CD4-positive, alpha-beta T cell (primary cell): ENCODE measurements at places on chromosomes 1 and 21. TPM values are rescaled to one million over a fixed set of nuclear protein-coding genes. Genes with fewer than 3 reads are reported as not detected.

LYPLA2 gene
- 37.4 TPM for total RNA-seq

- no peaks in the 10 kb centered on the region for H3K27me3 ChIP-seq
- no peaks in the 10 kb centered on the region for H3K36me3 ChIP-seq
- H3K4me1 ChIP-seq: peaks cover 51% of the 10 kb centered on the region
- H3K4me3 ChIP-seq: no peak overlapping the region
- no peak for DNase-seq
- H3K27ac ChIP-seq: peak overlapping the region; percentile 95
These were observed 10.3 kb upstream of the LMNA start for GRCh38 chr1:156104065-156104810.

DNA sequence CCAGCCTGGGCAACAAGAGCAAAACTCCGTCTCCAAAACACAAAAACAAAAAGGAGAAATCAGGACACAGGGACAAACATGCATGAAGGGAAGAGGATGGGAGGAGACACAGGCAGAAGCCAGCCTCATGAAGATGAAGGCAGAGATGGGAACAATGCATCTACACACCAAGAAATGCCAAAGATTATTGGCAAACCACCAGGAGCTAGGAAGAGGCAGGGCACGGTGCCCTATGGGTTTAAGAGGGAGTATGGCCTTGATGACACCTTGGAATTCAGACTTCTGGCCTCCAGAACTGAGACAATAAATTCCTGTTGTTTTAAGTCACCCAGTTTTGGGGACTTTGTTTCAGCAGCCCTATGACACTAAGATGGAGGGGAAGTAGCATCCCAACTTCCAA is 5.2 kb downstream of the TMPRSS3 start:
- peaks cover 37% of the 10 kb centered on the region for H3K4me1 ChIP-seq
- H3K27ac ChIP-seq: no peak overlapping the region
- H3K27me3 ChIP-seq: no peaks in the 10 kb centered on the region
- DNase-seq: no peak

DNA sequence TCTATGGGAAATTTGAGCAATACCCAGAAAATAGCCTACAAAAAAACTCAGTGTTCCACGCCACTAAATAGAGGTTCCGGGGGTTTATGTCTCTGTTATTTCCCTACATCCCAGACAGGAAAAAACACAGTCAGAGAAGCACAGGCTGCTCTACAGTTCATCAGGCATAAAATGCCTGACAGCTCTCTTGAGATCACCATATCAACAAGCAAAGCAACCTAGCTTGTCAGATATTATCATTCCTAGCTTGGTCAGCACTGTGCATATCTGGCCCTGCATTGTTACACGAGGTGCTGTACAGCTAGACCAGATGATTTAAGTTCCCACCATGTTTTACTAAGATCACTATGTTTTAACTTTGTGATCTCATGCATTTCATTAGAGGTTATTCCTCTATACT is 172.6 kb downstream of the PTPRC start:
- DNase-seq: no peak
- H3K4me3 ChIP-seq: no peak overlapping the region
- H3K36me3 ChIP-seq: no peaks in the 10 kb centered on the region
- H3K27ac ChIP-seq: no peak overlapping the region
- no peaks in the 10 kb centered on the region for H3K27me3 ChIP-seq

GRCh38 chr1:210496063-210496462 is 167.4 kb downstream of the HHAT start:
- H3K27me3 ChIP-seq: no peaks in the 10 kb centered on the region
- H3K27ac ChIP-seq: no peak overlapping the region
- no peaks in the 10 kb centered on the region for H3K36me3 ChIP-seq

GRCh38 chr1:119981986-119982815 is 85.9 kb upstream of the ADAM30 start:
- no peak overlapping the region for H3K27ac ChIP-seq
- no peak for DNase-seq
- H3K36me3 ChIP-seq: peaks cover 13% of the 10 kb centered on the region
- H3K27me3 ChIP-seq: no peaks in the 10 kb centered on the region
- H3K4me1 ChIP-seq: no peaks in the 10 kb centered on the region
- H3K4me3 ChIP-seq: no peak overlapping the region

DNA sequence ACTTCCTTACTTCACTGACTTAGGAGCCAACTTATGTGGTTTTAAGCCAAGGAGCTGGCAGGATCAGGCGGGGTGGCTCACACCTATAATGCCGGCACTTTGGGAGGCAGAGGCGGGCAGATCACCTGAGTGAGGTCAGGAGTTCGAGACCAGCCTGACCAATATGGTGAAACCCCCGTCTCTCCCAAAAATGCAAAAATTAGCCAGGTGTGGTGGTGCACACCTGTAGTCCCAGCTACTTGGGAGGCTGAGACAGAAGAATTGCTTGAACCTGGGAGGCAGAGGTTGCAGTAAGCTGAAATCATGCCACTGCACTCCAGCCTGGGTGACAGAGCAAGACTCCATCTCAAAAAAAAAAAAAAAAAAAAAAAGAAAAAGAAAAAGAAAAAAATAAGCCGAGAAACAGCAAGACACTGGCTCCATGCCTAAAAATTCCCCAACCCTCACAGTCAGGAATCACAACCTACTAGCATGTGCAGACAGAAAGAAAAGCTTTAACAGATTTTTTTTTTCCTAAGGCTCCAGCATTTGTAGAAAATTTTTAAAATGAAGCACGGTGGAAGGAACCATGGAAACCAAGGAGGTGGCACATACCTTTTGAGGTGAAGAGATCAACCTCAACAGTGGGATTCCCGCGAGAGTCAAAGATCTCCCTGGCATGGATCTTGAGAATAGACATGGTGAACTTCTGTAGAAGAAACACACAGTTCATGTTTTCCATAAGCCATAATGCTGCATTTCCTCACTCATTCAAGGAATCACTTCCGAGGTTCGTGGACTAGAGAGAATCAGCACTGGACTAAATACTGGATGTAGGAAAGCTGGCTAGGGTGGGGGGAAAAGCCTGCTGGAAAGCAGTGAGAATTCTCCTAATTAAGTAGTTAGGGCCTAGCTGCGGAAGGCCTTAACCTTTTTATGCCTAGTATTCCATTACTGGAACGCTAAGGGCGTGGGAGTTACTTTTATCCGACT is 4.0 kb downstream of the ENO1 start:
- no peak overlapping the region for H3K27ac ChIP-seq
- H3K4me1 ChIP-seq: peaks cover 82% of the 10 kb centered on the region
- no peak overlapping the region for H3K4me3 ChIP-seq
- H3K36me3 ChIP-seq: peaks cover 67% of the 10 kb centered on the region
- H3K27me3 ChIP-seq: no peaks in the 10 kb centered on the region
- DNase-seq: no peak

DNA sequence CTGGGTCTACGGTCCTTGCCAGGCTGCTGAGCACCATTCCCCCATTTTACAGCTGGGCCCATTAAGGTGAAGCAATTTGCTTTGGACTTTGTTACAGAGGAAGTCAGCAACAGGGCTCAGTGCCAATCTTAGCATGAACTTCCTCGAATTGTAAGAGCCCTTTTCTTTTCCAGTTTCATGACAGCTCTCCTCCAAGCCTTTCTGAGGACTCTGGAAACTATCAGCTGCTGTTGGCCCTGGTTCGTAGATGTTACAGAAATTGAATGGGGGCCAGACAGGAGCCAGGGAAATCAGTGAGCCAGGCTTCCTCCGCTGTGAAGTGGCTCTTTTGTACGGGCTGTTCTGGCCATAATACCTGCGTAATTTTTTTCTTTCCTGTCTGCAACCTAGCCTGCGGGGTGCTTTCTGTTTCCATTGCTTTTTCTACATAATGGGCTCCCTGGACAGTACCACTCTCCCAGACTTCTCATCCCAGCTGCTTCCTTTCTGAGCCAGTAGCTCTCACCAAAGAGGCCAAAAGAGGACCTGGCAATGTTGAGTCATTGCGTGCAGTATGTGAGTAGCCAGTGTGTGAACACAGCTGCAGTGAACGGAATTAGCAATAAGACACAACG is 386.3 kb downstream of the DISC1 start:
- H3K27me3 ChIP-seq: no peaks in the 10 kb centered on the region
- H3K4me1 ChIP-seq: no peaks in the 10 kb centered on the region
- H3K36me3 ChIP-seq: no peaks in the 10 kb centered on the region
- no peak overlapping the region for H3K27ac ChIP-seq

GRCh38 chr1:113325022-113325421 is 65.3 kb upstream of the MAGI3 start:
- H3K27ac ChIP-seq: no peak overlapping the region
- no peaks in the 10 kb centered on the region for H3K36me3 ChIP-seq
- DNase-seq: no peak

GRCh38 chr1:65208563-65208973 is 60.6 kb downstream of the AK4 start:
- no peak overlapping the region for H3K27ac ChIP-seq
- no peak overlapping the region for H3K4me3 ChIP-seq
- no peak for DNase-seq

- H3K27me3 ChIP-seq: no peaks in the 10 kb centered on the region
- no peaks in the 10 kb centered on the region for H3K4me1 ChIP-seq
- H3K4me3 ChIP-seq: no peak overlapping the region
- H3K27ac ChIP-seq: no peak overlapping the region
- no peak for DNase-seq
These were observed 25.4 kb upstream of the KIAA0040 start for GRCh38 chr1:175217721-175218531.

DNA sequence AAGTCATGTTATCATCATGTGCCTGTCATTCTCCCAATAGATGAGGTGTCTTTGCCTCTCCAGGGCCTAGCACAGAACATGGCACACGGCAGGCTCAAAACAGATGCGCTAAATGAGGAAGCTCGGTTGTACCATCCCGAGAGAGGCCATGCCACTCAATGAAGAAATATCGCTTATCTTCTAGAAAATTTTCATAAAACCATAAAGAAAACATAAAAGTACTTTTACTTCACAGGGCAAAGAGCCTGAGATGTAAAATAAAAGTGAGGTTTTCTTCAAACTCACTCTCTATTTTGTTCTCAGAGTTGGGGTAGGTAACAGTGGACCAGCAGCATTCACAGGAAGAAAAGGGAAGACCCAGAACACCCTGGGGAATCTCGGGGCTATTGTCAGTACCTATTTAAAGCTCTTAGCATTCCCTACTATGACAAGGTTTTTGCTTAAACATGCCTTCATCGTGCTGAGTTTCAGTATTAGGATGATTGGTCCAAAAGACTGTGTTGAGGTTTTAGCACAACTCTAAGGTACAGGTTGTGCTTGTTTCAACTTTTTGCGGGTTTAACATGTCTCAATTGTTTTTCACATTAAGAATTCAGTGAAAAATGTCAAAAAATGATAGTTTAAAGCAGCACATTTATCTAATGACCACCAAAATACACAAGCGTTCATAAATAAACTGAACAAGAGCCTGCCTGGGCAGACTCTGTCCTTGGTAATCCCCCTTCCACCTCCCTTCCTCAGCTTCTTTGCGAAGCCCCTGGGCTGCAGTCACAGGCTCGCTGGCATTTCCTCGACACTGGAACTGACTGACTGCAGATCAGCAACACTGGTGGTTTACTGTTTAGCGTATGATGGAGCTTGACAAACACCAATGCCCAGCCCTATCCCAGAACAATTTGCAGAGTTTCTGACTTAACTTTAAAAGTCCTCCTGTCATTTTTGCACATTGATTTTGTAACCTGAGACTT is 55.6 kb downstream of the COQ8A start:
- H3K27me3 ChIP-seq: no peaks in the 10 kb centered on the region
- H3K4me1 ChIP-seq: no peaks in the 10 kb centered on the region
- DNase-seq: no peak
- H3K27ac ChIP-seq: no peak overlapping the region
- no peak overlapping the region for H3K4me3 ChIP-seq

DNA sequence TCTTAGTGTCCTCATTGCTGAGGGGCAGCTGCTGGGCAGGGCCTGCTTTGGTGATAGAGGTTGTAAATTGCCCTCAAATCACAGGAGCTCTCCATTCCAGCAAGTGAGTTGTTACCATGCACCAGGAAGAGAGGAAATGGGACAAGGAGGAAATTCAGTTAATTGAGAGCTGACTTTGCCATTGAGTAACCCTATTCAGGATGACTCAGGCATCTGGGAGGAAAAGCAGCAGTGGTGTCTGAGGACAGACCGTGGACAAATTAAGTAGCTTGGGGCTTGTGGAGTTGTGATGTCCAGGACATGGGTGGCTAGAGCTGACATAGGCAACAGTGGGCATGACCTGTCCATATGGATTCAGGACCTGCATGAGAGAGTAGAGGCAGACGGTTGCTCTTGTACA is 5.9 kb downstream of the ARHGEF10L start:
- H3K4me3 ChIP-seq: no peak overlapping the region
- no peak overlapping the region for H3K27ac ChIP-seq
- H3K27me3 ChIP-seq: peaks cover 14% of the 10 kb centered on the region

- no peak overlapping the region for H3K4me3 ChIP-seq
- H3K27ac ChIP-seq: no peak overlapping the region
- H3K36me3 ChIP-seq: peaks cover 11% of the 10 kb centered on the region
- DNase-seq: no peak
These were observed 101.4 kb upstream of the L1TD1 start for GRCh38 chr1:62093261-62093660.

GRCh38 chr1:25562101-25562927 is 18.9 kb downstream of the LDLRAP1 start:
- DNase-seq: peak; percentile 92
- peaks cover 73% of the 10 kb centered on the region for H3K36me3 ChIP-seq
- H3K4me1 ChIP-seq: peaks cover 99% of the 10 kb centered on the region
- no peaks in the 10 kb centered on the region for H3K27me3 ChIP-seq
- peak overlapping the region; percentile 83 for H3K27ac ChIP-seq

- no peak overlapping the region for H3K27ac ChIP-seq
- DNase-seq: peak; percentile 39
These were observed 83.9 kb upstream of the PLPPR4 start for GRCh38 chr1:99180343-99180808.

- no peak overlapping the region for H3K27ac ChIP-seq
- H3K4me1 ChIP-seq: no peaks in the 10 kb centered on the region
- H3K4me3 ChIP-seq: no peak overlapping the region
- no peaks in the 10 kb centered on the region for H3K36me3 ChIP-seq
- no peak for DNase-seq
- H3K27me3 ChIP-seq: peaks cover 25% of the 10 kb centered on the region
These were observed 524 bp downstream of the LRRC38 start for GRCh38 chr1:13513063-13513894.

GRCh38 chr1:98203466-98203865 is 282.6 kb upstream of the DPYD start:
- H3K4me3 ChIP-seq: no peak overlapping the region
- H3K36me3 ChIP-seq: no peaks in the 10 kb centered on the region
- no peaks in the 10 kb centered on the region for H3K27me3 ChIP-seq

DNA sequence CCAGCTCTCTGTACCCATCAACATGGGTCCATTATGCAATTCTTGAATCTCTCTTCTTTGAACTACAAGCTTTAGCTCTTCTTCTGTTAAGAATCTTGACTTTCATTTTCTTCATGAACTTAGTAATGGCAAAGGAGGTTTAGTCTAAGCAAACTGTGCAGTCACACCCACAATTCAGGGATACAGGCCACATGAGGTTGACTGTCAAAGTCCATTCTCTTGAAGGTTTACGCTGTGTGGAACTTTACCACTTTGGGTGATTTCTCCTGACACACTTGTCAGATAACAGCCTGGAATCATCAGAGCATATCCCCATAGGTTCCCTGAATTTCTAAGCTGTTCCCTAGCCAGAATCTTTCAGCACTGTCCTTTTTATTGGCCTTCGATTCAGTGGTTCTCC is 48.0 kb upstream of the NHLH2 start:
- H3K4me1 ChIP-seq: no peaks in the 10 kb centered on the region
- no peaks in the 10 kb centered on the region for H3K27me3 ChIP-seq
- no peak overlapping the region for H3K27ac ChIP-seq
- no peaks in the 10 kb centered on the region for H3K36me3 ChIP-seq
